GM23248 (cell line): ENCODE measurements at places on chromosomes 11 and 22. TPM values are rescaled to one million over a fixed set of nuclear protein-coding genes. Genes with fewer than 3 reads are reported as not detected.

- DNase-seq = peak; percentile 55
Measured at GRCh38 chr11:112734207-112734606, 227.0 kb upstream of the NCAM1 start.

DNA sequence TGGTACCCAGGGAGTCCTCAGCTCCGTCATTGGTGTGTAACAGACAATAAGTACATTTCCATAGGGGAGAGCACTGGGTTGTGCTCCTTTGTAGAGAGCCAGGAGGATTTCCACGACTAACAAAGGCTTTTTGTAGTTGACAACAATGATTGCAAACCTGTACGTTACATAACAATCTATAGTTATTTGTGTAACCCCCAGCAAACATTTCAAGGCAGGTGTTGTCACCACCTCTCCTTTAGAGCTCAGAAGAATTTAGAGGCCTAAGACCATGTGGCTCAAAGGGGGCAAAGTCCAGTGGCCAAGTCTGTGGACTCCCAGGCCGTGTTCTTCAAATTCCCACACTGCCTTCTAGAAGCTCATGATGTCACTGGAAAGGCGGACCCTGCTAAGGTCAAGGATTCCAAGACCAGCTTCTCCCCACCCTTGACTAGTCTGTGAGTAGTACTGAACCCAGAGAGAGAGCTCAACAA lies 15.8 kb downstream of the RPL27A start:
- DNase-seq = no peak

DNA sequence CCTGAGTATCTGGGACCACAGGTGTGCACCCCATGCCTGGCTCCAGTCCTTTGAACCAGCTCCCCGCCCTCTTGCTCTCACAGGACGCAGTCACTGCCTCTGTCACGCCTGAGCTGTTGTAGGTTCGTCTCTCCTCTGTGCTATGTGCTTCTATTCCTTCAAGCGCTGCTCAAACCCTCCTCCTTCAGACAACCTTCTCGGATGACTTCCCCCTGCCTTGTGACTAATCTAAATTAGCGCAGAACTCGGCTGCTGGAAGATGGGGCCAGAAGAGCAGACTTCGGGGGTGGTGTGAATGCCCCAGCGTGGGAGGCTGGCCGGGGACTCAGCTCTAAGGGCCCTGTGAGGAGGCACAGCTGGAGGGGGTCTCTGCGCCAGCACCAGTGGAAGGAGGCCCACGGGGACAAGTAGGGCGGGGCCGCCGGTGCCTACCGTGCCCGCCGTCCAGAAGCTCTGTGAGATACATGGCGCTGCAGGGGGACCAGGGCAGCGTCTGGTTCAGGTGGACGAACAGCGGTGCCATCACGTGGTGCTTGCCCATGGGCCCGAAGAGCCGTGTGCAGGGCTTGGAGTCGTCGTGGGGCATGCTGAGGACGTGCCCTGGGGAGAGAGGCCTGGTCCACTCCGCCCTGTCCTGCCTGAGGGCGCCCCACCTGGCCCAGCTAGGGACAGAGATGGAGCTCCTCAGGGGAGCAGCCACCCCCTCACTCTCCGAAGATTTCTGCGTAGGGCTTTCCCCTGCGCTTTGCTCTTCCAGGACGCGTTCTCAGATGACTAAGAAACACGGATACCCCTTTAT lies 12.5 kb downstream of the ADAMTS8 start:
- no peak for DNase-seq

Gene CDC42EP2
- 32.1 and 32.6 TPM in 2 replicates for total RNA-seq

Gene BDNF
- total RNA-seq = 63.6 and 64.1 TPM in 2 replicates
